Smooth muscle cell of the brain vasculature (primary cell): ENCODE measurements at places on chromosomes 12 and 14.

GRCh38 chr14:21047378-21047781, 5.2 kb downstream of the RNASE7 start:
- no peak for DNase-seq

DNA sequence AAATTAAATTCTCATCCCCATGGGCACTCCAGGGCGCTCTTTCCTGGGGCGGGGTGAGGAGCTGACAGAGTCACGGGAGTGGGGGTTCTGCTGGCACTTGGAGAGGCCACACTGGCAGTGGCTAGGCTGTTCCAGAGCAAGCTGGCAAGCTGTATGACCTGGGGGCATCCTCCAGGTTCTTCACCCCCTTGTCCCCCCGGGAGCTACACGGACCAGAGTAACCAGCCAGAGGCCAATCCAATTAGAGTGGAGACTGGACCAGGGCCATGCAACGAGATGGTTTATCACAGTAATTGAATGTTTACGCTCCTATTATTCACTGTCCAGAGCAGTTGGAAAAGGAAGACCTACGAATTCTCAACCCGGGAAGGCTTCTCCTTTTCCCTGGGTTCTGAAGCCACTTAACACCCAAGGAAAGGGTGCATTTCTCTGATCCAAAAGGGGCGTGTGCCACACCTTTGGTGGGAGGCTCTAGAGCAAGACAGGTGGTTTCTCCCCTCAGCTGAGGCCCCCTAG, 43.8 kb upstream of the PNMA1 start:
- no peak for DNase-seq

GRCh38 chr12:88310666-88311065, 168.6 kb downstream of the TMTC3 start:
- no peak for DNase-seq

DNA sequence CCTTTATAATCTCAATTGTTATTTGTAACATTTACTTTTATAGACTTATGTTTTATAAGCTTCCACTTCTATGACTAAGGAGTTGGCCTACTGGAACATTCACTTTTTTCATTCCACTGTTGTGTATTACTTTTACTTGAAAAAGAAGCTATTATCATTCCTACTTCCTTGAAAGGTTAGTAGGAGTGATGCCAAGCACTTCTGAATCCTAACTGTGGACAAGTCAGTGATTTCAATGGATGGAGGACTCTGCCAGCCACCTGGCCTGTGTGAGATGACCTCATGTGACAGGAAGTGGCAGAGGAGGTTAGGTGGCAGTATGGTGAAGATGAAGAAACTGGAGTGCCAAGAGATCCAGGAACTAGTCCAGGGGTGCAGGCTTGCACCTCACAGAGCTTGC, 46.0 kb downstream of the TECPR2 start:
- DNase-seq = no peak

DNA sequence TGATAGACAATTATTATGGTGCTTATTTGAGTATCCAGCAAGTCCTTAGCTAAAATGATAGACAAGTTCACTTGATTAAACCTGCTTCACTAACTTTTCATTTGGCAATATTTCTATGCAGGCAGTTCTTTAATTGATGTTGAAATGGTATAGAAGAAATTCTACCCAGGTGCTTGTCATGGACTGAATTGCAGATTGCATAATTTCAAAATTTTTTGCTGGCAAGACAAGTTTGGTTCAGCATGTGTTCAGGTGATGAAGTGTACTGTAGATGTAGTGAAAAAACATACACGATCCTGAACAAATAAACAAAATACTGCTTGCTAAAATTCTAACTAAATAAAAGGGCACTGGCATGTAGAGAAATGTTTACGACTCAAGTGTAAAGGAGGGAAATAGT, 189.0 kb downstream of the FOXA1 start:
- DNase-seq = no peak

DNA sequence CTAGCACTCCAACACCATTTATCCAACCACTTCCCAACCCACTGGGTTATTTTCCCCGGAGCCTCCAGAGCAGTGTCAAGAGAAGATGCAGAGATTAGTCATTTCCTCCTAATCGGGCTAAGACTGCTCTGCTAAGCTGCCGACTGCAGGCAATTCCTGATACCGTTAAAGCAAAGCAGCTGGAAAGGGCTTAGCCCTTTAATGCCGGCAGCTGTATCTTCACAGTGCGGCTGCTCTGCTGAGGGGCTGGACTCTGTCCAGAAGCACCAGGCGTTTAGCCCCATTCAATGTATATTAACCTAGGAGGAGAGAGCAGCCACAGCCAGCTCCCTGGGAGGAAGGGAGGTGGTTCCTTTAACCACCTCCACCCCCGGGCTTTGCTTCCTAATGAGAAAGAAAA, 11.1 kb downstream of the AQP6 start:
- DNase-seq = peak; percentile 57

GRCh38 chr12:78321696-78322095, 491.0 kb downstream of the NAV3 start:
- no peak for DNase-seq

GRCh38 chr14:89212386-89213235, 204.4 kb downstream of the FOXN3 start:
- DNase-seq = no peak

GRCh38 chr12:168763-169525, 45.0 kb downstream of the SLC6A12 start:
- DNase-seq = no peak

DNA sequence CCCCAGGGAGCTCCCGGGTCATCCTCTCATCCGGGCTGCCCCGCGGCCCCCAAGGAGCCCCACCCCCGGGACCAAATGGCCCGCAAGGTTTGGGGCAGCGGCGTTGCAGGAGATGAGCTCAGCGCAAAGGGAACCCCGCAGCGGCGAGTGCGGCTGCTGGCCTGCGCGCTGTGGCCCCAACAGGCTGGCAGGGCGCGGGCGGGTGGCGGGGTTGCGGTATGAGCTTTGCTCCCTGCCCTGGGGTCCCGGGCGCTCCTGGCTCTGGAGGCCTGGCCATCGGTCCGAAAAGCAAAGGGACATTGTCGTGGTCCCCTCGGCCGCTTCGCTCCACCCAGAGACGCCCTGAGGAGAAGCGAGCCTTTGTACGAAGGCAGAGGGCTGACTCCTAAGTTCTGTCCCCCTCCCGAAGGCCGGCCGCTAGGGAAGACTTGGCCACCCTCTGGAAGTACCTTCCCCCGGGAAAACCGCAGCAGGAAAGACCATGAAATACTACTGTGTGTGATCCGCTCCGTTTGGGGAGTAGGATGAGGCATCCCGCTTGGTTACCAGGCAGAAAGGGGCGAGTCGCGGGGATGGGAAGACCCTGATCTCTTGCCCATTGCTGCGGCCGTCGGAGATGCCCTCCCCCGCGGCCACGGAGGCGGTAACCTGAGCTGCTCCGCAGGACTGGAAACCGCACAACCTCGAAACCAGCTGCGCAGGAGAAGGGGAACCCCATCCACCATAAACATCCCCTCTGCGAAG, 620 bp upstream of the NID2 start:
- DNase-seq = peak; percentile 85

DNA sequence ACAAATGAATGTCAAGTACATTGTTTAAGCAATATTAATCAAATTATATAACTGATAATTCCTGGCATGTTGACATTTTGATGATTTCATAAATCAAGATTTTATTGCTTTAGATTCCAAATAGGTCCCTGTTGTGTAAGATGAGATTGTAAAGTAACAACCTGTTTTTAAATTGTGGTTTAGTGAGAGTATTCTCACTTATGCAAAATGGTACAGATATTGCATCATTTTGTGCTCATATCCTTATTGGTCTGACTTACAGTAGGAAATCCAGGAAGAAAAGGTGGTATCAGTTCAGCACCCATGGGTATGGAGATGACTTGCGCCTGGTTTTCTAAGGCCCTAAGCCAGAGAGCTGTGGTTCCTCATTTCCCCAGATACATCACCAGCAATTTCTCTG, 165.5 kb downstream of the KIF21A start:
- no peak for DNase-seq

- DNase-seq = no peak
These were observed 19.9 kb upstream of the CD27 start for GRCh38 chr12:6424866-6425265.

DNA sequence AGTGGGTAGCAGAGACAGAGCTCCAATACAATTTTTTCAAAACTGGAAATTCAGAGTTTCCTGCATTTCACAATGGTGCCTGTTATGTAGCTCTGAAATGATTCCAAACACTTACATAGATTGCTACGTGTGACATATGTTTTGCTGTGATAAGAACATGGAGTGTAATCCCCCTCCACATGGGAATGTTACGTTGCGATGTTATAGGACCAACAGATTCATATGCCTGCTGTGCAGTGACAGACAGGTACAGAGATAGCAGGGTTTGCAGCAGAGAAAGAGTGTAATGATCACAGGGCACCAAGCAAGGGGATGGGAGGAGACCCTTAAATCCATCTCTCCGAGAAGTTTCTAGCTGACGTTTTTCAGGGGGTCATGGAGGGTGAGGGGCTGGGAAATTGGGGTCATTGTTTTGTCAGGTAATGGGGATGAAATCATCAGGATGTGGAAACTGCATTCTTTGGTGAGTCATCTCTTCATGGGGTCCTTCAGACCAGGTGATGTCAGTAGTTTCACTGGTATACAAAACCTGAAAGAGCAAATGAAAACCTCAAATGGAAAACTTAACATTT, 76.6 kb upstream of the OSBPL8 start:
- no peak for DNase-seq

GRCh38 chr12:29334937-29335336, 46.0 kb downstream of the ERGIC2 start:
- no peak for DNase-seq

GRCh38 chr12:113980537-113981337, 14.6 kb upstream of the RBM19 start:
- peak; percentile 57 for DNase-seq

DNA sequence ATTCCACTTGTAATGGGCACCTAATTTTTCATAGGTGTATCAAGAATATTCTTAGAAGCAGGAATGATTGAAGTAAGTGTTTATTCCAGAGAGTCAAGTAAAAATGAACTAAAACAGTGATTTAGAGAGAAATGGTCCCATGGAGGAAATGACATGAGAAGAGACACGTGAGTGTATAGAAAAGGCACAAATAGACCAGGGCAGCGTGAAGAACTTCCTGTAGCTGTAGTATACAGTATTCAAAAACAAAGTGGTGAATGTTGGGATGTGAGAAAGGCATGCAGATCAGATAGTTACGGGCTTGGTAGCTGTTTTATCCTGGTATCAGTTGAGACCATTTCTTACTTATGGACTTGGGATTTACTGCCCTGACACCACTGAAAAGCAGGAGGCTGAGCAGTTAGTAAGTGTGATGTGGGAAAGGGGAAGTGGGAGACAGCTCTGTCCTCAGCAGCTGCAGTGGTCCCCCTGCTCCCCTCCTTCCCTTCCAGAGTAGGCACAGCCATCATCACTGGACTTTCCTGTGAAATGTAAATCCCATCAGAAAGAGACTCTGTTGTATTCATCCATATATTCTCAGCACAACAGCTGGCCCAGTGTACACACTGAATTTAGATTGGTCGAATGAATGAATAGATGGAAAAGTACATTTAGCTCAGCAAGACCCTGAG, 16.8 kb upstream of the TESPA1 start:
- no peak for DNase-seq

DNA sequence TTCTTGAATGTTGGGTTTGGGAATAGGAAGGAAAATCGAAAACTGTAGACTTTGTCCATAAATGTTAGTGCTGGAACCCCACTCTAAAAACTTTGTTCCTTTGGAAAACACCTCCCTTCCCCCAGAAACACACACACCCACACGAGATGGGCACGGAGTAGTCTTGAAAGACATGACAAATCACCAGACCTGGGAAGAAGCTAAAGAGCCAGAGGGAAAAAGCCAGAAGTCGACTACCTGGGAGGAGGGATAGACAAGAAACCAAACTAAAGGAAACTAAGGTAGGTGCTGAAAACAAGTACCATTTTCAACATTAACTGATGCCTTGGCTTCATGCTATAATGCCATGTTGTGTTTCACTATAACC, 925 bp upstream of the NANOG start:
- DNase-seq = no peak

GRCh38 chr12:50647479-50647878, 116.4 kb upstream of the ATF1 start:
- DNase-seq = no peak

GRCh38 chr12:115338566-115339294, 654.8 kb upstream of the TBX3 start:
- no peak for DNase-seq

GRCh38 chr12:125284945-125285685, 219.9 kb downstream of the AACS start:
- no peak for DNase-seq

DNA sequence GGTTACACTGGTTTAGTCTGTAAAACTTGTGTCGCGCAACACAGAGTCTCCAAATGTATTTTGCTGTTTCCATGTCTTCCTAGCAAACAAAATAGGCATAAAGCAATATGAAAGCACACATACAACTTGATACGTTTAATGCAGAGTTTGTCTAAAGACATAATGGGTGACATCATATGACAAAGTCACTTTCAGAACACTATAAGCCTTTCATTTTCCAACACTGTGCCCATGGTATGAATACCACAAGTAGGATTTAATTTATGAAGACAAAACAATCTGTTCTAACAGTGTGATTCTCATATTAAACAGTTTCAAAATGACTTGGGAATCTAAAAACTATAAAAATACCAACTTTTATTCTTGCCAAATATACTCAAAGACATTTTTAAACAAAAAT, 58.4 kb downstream of the PTPN21 start:
- DNase-seq = no peak

- no peak for DNase-seq
These were observed 233.2 kb downstream of the NRXN3 start for GRCh38 chr14:78403278-78403815.

DNA sequence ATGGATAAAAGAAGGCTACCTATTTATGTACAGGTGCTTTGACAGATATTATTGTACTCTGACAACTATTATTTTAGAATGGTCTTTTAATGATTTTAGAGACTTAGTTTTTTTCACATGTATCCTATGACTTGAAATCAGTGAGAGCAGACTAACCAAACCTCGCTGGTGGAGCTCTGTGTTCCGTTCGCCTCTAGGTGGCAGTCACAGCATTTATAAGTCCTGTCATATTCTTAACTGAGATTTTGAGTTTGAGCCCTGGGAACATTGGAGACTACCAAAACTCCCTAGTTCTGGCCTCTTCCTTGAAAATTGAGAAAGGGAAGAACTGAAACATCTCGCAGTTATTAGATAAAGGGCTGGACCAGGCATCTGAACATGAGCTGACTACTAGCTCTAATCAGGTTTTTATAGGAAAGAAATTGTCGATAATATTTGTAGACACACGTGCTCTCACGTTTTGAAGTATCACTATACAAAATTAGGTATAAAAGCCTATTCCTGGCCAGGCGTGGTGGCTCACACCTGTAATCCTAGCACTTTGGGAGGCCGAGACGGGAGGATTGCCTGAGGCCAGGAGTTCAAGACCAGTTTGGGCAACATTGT, 48.3 kb downstream of the TTLL5 start:
- DNase-seq = peak; percentile 75

GRCh38 chr12:91722072-91722471, 423.6 kb downstream of the BTG1 start:
- DNase-seq = no peak
